Left hindlimb (tissue), 1 donor: ENCODE measurements at places on chromosomes 2 and 18.

- no peak for DNase-seq
These were observed 374.1 kb downstream of the LRATD1 start for GRCh38 chr2:15006667-15007066.

DNA sequence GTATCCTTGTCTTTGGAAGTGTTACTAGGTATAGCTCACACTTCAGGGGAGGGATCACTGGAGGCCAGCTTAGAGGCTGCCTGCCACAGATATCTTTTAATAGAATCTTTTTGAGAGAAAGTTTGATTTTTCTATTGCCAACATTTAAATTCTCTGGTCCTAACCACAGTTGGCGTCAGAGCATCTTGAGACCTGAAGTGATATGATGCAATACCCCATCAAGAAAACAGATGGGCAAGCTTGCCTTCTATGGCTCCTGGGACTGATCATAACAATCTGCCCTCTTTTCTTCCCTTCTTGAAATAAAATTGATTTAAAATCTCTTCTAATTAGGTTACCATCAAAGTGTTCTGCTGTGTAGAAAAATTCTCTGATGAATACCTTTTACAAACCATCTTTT is 105.5 kb upstream of the ACKR3 start:
- no peak for DNase-seq

DNA sequence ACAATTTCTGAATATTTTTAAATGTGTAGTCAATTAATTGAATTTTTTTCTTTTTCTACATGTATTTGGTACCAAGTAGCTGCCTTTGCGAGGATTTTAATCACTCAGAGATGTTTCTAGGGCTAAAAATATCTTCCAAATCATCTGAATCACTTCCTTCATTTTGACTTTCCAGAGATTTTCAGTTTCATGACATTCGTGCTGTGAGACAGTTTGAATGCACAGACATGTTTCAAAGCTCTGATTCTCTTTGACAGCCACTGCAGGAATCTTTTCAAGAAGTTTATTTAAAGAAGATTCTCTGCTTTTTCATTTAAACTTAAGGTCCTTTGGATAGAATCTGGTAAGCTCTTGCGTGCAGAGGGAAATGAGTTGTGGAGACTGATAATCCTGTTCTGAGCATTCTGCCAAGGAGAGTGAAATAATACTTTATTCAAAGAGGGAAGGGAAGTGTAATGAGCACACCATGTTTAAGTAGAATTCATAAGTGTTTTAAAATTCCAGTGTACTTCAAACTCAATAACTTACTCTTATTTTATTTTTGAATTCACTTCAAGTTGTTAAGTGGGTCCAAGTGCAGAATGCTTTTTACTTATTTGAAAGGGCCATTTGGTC is 9.7 kb downstream of the CYBRD1 start:
- DNase-seq, result no peak

DNA sequence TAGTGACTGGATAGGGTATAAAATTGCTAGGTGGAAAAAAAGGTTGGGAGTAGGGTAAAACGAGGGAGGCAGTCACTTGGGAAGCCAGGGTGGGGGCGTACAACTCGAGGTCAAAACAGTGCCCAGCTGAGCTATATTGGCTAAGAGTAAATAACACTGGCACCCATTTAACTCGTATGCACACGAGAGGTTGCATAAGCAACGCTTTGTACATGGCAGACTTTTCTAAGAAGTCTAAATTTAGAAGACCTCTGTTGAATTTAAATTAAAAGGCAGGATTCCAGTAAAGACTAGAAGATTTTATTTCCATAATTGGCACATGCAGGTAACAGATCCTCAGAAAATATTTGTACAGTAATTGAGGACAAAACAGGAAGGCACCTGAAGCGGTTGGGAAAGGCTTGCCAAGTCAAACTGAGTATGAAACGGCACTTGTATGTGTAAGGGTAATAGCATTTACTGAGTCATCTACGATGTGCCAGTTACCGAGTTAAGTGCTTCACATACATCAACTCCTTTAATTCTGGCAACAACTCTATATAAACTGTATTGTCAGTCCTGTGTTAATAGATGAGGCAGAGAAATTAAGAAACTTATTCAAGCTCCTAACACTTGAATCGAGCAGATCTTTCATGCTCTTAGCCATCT is 1.4 kb upstream of the MALT1 start:
- no peak for DNase-seq

- no peak for DNase-seq
These were observed 4.7 kb downstream of the TYMS start for GRCh38 chr18:662197-662596.
